ENCODE measurements at places on chromosomes 16 and 17.
A peak's percentile ranks its signal among the peaks of the same experiment; 100 is the strongest.

DNA sequence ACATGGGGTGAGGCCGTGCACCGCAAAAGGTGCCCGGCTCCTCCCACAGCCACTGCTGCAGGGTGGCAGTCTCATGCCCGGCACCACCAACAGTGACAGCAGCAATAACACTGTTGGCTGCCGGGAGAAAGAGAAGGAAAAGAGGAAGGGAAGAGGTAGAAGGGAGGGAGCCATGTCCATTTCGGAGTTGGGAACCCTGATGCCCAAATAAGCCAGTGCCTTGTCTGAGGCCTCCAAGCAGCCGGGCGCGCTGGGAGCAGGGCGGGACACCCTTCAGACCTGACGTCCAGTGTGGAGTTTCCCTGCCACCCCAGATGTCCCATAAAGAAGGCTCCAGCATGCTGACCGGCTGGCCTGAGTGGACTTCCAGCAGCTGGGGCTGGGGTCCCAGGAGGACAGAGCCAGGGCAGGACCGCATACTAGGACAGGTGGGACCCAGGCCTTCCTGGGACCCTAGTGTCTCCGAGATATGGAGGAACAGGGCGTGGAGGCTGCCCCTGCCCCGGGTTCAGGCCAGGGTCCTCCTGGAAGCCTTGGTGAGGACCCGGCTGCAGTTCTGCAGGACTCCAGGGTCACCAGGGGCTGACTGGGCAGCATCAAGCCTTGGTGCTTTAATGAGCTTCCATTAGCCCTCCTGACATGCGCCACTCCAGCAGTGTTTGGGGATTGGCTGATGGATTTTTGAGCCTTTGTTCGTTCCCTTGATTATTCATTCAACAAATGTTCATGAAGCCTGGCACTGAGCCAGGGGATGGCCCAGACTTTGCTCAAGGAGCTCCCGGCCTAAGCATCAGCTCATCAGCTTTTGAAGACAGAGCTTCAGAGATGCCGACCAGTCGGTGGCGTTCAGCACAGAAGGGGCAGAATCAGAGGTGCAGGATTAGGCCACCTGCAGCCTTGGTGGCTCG, 223.6 kb upstream of the CIBAR2 start:
- DNase-seq = no peak

DNA sequence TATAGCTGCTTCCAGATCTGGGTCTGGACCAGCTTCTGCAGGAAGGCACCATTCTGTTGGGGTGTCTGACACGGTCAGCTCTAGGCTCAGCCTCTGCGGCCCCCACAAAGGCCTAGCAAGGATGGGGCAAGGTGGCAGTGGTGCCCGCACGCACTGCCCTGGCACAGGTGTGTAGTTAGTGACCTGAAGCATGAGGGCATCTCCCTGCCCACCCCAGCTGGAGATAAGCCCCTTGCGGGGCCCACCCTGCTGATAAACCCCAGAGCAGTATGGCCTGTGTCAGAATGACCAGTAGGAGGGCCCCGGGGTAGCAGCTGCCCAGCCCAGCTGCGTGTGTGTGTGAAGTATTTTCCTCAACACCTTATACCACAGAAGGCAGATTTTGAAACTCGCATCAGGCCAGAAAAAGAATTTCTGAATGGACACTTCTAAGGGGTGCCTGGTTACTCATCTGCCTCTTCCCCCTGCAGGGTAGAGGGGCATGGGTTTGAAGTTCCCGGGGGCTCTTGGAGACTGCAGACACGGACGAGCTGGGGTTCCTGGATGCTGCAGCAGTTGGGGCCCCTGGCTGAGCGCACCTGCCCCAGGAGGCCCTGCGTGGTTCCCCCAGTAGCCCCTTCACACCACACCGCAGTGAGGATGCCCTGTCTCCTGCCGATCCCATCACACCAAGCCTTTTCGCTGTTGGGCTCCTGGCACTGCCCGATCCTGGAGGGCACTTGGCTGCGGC, 4.5 kb downstream of the ARHGDIA start:
- DNase-seq = no peak

- no peak for DNase-seq
Observed at GRCh38 chr17:17411692-17412091, 65.1 kb upstream of the MED9 start.

DNA sequence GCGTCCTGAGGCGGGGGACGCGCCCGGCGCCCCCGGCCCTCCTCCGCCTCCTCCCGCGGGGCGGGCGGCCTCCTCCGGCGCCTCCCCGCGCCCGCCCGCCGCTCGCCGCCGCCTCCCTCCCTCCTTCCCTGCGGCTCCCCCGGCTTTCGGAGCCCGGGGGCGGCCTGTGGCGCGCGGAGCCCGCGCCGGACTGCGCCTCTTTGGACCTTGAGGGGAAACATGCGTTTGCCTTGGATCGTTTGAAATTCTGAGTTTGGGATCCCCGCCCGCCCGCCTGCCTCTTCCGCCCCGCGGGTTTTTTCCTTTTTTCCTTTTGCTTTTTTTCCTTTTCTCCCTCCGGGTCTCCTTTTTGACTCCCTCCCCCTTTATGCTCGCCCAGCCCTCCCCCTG, 390 bp downstream of the ZNRF1 start:
- DNase-seq = no peak

DNA sequence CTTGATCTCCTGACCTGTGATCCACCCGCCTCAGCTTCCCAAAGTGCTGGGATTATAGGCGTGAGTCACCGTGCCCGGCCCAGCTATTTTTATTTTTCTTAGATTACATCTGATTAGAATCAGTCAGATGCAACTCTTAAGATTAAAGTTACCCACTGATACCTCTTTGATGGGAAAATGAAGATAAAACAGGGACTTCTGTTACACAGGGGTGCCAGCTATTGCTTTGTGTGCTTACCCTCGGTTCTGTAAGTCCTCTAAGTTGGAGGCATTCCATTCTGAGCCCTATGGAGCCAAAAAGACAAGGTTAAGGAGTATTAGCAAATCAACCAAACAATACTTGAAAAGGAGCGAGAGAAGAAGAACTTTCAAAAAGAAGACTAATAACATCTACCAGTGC, 32.6 kb upstream of the CORO6 start:
- DNase-seq = no peak

DNA sequence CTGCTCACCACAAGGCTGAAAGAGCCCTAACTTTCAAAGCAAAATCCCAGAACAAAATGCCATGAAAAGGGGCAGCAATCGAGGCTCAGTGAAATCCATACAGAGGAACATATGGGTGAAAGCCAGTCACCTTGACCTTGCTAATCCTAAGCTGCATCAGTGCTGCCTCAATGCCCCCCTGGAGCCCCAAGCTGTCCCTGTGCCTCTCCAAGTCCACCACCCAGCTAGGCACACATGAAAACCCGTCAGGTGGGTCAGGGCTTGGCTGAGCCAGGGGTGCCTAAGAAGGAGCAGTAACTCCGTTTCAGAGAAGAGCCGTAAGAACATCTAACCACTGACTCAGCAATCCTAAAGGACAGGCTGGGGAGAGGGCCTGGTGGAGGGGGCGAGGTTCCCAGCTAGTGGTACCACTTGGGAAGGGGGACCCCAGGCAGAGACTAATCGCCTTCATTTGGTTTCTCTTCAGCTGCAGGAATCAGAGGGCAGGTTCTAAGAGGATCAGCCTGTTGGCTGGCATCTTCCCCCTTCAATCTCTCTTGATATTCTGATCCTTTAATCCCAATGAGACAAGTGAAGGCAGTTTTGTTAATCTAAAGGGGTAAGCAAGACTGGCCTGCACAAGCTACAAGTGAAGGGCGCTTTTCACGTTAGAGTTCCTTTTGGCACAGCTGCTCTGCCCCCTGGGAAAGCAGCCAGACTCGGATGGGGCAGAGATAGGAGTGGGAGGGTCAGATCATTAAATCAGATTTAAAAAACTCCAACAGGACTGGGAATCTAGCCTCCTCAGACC, 7.6 kb downstream of the PITPNA start:
- DNase-seq = no peak

- no peak for DNase-seq
Observed at GRCh38 chr16:78925083-78925767, 675.3 kb downstream of the MAF start.

GRCh38 chr16:5838725-5839124, 741.1 kb upstream of the EEF2KMT start:
- no peak for DNase-seq

GRCh38 chr16:4852221-4852872, 5.1 kb downstream of the UBN1 start:
- no peak for DNase-seq

DNA sequence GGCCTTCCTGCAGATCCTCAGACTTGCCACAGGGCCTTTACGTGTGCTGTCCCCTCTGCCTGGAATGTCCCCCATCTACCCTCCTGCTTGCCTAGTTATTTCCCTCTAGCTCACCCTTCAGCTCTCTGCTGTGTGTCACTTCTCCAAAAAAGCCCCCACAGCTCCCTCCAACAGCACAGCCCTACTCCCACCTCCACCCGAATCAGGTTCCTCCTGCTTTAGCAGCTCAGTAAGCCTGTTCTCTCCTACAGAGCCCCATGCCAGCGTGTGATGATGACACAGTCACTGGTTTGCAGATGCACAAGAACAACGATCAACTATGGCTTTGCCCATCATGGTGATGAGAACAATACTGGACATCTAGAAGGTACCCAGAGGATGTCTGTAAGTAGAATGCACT, 7.1 kb upstream of the SAMD14 start:
- DNase-seq = no peak

DNA sequence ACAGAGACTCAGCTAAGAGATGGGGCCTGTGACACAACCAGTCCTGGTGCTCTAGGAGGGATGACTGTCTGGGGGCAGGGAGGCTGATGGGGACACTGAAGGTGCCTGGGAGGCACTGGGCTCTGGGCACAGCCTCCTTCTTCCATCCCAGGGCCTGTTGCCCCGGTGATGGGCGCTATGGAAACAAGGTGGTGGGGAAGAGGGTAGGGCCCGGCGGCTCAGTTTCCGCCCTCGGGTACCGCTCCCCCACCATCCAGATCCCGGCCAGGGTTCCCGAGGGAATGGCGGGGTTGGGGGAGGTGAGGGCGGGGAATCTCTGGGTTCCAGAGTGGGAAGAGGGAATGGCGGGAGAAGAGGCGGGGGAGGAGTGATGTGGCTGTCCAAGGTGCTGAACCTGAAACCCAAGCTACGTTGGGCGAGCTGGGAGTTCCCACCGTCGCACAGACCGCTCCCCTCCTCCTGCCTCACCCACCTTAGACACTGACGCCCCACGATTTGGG, 981 bp downstream of the KCNH4 start:
- DNase-seq = no peak

GRCh38 chr16:1635070-1635469, 22.9 kb downstream of the CRAMP1 start:
- no peak for DNase-seq

- no peak for DNase-seq
Observed at GRCh38 chr16:57516176-57516725, 20.1 kb downstream of the CCDC102A start.

- no peak for DNase-seq
Observed at GRCh38 chr17:73539166-73539565, 105.1 kb downstream of the SDK2 start.

DNA sequence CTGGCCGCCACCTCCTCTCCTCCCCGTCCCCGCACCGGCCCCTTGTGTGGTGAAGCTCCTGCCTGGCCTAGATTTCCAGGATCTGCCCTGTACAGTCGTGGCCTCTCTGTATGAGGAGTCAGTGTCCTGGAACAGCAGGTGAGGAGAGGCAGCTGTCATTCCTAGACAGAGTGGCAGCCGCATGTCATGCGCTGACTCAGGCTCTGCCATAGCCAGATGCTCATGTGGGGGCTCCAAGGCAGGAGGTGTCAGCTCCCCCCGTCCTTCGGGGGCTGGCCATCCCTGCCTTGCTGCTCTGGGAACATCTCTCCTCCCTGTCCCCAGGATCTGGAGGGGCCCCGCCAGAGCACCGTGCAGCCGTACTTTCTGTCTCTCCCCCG, 60.4 kb downstream of the BAIAP2 start:
- DNase-seq = peak; percentile 41

DNA sequence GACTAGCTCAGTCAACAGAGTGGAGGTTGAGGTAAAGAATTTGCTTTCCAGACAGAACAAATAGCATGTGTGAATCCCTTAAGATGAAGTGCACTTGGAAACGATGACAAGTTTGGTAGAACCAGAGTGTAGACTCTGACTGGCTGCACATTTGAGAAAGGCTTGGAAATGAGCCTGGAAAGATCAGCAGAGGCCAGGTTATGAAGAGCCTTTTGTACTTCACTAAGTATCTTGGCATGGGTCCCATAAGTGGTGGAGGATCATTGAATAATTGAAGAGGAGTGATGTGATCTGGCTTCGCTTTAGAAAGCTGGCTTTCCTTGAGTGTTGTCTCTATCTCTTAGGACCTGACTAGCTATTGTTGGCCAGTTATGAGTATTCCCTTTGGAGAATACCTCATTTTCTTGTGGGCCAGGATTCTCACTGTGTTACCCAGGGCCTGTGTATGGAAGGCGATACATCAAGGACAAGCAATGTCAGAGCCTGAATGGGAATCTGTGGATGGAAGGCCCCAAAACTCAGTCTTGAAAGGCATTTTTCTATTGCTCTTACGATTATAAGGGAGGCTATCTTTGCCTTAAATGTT, 329.8 kb downstream of the UTP18 start:
- DNase-seq = no peak

GRCh38 chr17:79647456-79647915, 36.6 kb upstream of the RBFOX3 start:
- DNase-seq = no peak

GRCh38 chr16:75556431-75556950, 439 bp upstream of the TMEM231 start:
- DNase-seq = no peak

- DNase-seq = no peak
Observed at GRCh38 chr17:8821446-8822105, 22.4 kb upstream of the MFSD6L start.

DNA sequence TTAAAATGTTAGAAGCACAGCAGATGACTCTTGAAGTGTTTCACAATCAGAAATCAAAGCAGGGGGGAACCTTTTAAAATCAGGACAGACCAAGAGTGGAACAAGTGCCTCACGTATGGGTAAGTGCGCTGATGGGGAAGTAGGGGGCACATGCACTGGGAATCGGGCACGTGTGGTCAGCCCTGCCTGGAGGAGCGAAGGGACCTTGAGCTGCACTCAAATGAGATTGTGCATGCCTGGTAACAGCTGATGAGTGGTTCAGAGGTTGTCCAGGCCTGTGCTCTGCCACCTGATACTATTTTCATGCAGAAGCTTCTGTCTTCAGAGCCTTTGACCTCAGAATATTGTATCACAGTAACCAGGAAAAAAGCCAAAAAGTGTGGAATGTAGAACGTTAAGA, 13.7 kb upstream of the XYLT2 start:
- no peak for DNase-seq

GRCh38 chr17:59840329-59841090, 52.2 kb downstream of the TUBD1 start:
- DNase-seq = no peak

GRCh38 chr17:289409-289808, 63.2 kb downstream of the RPH3AL start:
- DNase-seq = no peak

GRCh38 chr17:62630365-62631085, 3.1 kb downstream of the MRC2 start:
- no peak for DNase-seq

DNA sequence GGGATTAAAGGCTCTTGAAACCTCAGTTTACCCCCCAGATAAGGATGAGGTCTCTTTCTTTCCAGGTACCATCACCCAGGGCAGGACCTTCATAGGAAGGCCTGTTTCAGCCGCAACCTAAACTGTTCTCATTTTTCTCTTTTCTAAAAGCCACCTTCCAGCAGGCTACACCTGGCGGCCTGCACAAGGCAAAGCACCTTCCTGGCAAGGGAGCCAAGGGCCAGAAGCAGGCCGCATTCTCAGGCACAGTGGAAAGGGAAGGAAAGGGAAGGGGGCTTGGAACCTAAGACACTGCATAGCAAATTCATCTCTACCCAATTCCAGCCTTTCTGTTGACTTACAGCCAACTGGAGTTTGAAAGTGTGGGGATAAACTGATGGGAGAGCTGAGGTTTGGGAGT, 8.9 kb upstream of the NDEL1 start:
- DNase-seq = no peak

Data from effector CD4-positive, alpha-beta T cell (primary cell).